ENCODE measurements at places on chromosomes 11 and 22.

GRCh38 chr11:66877588-66878385 lies 20.9 kb downstream of the LRFN4 start:
- no peaks in the 10 kb centered on the region for H3K27me3 ChIP-seq
- no peak overlapping the region for H3K4me3 ChIP-seq
- no peaks in the 10 kb centered on the region for H3K36me3 ChIP-seq
- DNase-seq: no peak
- no peaks in the 10 kb centered on the region for H3K4me1 ChIP-seq
- H3K27ac ChIP-seq: no peak overlapping the region

DNA sequence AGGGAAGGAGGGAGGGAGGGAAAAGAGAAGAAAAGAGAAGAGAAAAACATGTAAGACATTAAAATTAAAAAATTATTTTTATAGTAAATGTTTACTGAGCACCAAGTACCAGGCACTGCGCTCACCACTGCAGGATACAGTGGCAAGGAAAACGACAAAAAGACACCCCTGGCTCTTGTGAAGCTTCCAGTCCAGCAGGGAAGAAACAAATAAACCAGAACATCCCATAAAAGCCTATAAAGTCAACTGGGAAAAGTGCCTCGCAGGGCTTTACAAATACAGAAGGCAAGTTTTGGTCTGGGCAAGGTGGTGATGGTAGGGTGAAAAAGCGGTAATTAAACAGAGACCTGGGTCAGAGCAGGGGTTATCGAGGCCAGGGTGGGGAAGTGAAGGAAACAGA lies 33.6 kb downstream of the LARGE1 start:
- no peak overlapping the region for H3K27ac ChIP-seq
- DNase-seq: no peak
- no peaks in the 10 kb centered on the region for H3K27me3 ChIP-seq
- no peak overlapping the region for H3K4me3 ChIP-seq

DNA sequence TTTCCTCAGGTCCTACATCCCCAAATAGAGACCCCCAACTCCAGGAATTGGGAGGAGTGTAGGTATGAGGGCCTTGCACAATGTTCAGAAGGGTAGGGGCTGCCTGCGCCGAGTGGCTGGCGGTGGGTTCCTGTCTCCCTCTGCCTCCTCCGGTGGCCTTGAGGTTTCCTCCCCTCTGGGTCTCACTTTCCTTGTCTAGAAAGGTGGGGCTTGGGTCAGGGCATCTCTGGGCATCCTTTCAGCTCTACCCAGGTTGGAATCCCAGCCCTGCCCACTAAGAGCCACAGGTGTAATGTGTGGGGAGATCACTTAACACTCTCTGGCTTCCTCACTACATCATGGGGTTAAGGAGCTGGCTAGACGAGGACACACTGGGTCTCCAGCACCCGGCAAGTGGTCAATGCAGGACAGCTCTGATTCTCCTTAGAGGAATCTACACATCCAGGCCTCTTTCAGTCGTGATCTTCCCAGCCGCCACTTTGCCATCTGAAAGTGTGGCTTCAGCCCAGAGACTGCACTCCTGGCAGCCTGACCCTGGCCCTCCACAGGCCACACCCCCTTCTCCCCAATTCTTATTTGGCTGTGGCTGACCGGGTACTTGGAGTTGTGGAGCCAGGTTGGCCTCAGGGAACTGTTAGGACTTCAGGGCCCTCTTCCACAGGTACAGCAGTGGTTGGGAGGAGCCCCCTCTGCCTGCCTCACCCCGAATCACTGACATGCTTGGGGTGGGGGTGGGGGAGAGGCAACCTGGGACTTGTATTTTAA lies 22.1 kb downstream of the PRDM11 start:
- no peak overlapping the region for H3K4me3 ChIP-seq
- no peaks in the 10 kb centered on the region for H3K36me3 ChIP-seq
- no peaks in the 10 kb centered on the region for H3K27me3 ChIP-seq
- peaks cover 15% of the 10 kb centered on the region for H3K4me1 ChIP-seq

- H3K36me3 ChIP-seq: no peaks in the 10 kb centered on the region
- H3K4me1 ChIP-seq: no peaks in the 10 kb centered on the region
- H3K27ac ChIP-seq: no peak overlapping the region
- no peaks in the 10 kb centered on the region for H3K27me3 ChIP-seq
- no peak overlapping the region for H3K4me3 ChIP-seq
- DNase-seq: no peak
These were observed 22.4 kb upstream of the SLC29A2 start for GRCh38 chr11:66393954-66394353.

DNA sequence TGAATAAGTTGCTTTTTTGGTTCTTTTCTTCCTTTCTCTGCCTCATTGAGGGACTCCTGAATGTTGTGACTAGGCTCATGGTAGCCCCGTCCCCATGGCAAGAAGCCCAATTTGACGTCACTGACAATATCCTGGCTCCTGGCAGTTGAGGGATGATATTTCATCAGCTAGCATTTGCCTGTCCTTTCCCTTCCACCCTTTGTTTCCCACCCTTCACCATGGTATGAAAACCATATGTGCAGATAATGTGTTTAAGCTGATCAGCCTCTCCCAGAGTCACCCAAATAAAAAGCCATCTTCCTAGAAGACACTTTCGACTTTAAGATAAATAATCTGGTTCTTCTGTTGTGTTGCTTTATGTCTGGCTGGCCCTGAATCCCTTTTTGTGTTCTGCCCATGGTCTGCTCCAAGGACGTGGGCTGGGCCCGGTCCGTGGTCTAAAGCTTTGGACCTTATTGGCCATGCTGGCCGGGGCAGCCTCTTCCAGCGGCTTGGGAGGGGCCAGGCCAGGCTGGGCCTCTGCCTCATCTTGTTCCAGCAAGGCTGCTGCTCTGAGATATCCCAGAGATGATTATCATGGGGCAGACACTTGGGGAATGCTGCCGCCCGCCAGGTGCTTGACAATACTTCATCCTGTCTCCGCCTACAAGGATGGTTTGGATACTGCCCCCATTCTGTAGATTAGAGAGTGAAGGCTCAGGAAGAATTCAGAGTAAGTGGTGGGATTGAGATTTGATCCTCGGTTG lies 5.1 kb downstream of the TSPAN18 start:
- H3K27ac ChIP-seq: no peak overlapping the region
- peaks cover 32% of the 10 kb centered on the region for H3K4me1 ChIP-seq
- DNase-seq: no peak

DNA sequence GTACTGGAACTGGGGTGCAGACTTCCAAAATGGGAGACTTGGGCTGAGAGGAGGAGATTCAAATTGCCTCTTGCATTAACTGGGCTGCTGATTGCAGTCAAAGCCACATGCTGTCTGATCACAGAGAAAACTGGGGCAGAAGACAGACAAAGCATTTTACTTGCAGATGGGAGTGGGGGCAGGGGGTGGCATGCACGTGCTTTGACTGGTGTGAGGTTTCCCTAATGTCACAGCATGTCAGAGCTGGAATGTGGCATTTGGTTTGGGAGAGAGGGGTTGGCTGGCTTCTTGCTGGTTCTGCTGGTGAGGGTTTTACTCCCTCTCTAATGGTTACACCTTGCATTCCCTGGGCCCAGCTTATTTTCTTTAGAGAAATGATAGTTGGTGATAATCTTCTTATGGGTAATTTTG lies 2.9 kb downstream of the TUB start:
- H3K27me3 ChIP-seq: no peaks in the 10 kb centered on the region
- no peak for DNase-seq
- no peak overlapping the region for H3K27ac ChIP-seq
- peaks cover 23% of the 10 kb centered on the region for H3K4me1 ChIP-seq
- H3K4me3 ChIP-seq: no peak overlapping the region

DNA sequence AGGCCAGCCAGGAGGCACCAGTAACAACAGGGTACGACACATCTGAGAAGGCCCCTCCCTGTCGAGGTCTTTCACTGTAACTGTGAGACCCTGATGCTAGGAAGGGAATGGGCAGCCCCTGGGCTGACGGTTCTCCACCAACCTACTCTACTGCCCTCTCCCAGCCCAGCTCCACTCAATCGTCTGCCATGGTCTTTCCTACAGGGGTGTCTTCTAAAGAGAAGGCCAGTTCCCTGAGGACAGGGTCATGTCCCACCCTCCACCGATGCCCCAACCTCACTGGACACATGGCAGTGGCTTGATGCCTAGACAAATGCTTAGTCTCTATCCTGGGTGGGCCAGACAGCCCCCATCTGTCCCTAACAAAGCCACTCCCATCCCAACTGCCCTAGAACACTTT lies 46.0 kb upstream of the SLC25A1 start:
- no peak overlapping the region for H3K27ac ChIP-seq
- no peak for DNase-seq
- no peaks in the 10 kb centered on the region for H3K27me3 ChIP-seq
- no peak overlapping the region for H3K4me3 ChIP-seq
